ENCODE measurements at places on chromosomes 4 and X.

- no peak for DNase-seq
Measured at GRCh38 chr4:186932631-186933187, 209.1 kb upstream of the FAT1 start.

GRCh38 chr4:142452161-142452855, 393.8 kb downstream of the INPP4B start:
- DNase-seq: no peak

DNA sequence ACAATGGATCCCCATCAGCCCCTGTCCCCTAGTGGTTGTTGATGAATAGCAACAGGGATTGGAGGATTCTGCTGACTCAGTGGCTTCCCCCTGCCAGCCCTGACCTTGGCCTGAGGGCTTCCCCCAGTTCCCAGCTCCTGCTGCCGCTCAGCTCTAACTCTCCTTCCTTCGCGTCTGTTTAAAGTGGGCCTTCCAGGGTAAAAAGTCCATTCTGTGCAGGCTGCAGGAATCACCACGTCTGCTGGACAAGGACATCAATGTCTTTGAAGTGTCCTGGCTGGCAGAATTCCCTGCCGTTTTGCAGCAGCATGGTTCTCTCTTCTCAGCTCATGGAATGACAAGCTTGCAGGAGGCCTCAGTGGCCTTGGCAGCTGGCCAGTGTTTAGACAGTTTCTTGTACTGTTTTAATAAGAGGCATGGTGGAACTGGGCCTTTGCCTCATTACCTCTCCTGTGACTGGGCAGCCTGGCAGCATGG, 152.5 kb upstream of the STX18 start:
- peak; percentile 32 for DNase-seq

DNA sequence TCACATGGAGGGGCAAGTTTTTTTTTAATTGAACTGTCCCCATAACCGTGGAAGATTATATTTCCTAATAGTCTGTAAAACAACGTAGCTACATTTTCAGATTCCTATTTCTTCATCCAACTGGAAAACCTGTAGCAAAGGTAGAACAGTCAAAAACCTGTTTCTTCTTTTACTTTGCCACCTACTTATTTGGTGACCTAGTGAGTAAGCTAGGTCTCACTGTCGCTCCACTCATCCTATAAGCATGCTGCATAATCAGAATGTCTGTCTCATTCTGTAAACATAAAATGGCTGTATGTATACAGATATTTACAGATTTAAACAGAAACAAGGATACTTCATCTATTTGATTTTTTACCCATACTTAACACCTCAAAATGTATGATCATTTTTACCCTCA, 20.4 kb downstream of the MAML3 start:
- DNase-seq: no peak

DNA sequence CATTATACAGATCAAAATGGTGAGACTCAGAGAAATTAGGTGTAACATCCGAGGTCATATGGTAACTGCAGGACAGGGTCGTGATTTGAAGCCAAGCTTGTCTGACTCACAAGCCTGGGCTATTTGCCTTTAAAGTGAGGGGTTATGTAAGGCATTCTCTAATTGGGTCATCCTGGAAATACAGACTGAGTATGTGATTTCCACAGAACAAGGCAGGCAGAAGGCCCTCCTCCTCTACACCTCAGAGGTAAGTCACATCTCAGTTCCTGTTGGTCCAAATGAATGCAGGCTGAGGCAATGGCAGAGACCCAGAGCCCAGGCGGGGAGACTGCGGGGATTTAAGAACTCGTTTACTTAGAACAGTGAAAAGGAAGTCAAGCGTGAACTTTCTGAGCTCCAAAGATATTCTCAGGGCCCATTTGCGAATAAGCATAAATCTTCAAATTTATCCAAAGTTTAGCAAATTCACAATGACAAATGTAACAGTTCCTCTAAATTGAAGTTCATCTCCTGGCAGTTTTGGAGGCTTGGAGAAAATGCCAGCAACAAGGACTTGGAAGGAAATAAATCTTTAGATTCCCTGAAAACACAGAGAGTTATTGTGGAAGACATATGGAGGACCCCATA, 153.3 kb downstream of the LDB2 start:
- no peak for DNase-seq

GRCh38 chr4:19993242-19993641, 258.5 kb upstream of the SLIT2 start:
- no peak for DNase-seq

GRCh38 chr4:139736274-139736660, 70.6 kb downstream of the MGST2 start:
- DNase-seq: no peak

- DNase-seq: no peak
Measured at GRCh38 chr4:48110452-48110978, 23.5 kb downstream of the TXK start.

- no peak for DNase-seq
Measured at GRCh38 chr4:41992967-41993857, 2.9 kb downstream of the SLC30A9 start.

GRCh38 chr4:100314057-100314456, 123.8 kb upstream of the DDIT4L start:
- DNase-seq: no peak

DNA sequence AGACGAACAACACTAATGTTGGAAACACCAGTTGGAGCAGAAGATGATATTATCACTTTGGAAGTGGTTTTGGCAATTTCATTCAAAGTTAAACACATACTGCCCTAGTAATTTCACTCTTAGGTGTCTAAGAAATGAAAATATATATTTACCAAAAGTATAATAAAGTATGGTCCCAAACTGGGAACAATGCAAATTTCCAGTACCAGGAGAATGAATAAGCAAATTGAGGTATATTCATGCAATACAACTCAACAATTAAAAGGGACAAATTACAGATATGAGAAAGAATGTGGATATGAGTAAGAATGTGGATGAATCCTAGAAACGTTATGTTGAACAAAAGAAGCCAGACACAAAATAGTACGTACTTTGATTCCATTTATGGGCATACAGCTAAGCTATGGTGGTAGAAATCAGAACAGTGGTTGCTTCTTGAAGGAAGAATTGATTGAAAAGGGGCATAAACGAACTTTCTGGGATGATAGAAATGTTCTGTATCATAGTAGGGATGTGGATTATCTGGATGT, 10.0 kb downstream of the ELMOD2 start:
- no peak for DNase-seq

- peak; percentile 70 for DNase-seq
Measured at GRCh38 chr4:95129821-95130311, 372.1 kb downstream of the BMPR1B start.

GRCh38 chr4:150136036-150136435, 57.8 kb downstream of the DCLK2 start:
- DNase-seq: no peak

DNA sequence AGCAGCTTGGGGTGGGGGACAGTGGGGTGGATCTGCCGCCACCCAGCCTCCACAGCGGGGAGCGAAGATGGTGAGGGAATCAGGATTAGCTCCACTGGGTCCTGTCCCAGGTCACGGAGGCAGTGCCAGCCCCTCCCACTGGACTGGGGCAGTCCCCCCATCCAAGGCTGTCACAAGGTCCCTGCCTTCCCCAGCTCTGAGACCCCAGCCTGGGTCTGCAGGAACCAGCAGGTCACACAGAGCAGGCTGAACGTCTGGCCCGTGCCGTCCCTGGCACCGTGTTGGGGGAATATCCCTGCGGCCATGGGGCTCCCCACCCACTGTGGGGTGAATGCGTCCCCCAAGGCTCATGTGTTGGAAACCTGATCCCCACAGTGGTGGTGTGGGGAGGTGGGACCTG, 62.6 kb downstream of the FAM53A start:
- no peak for DNase-seq
